ENCODE measurements at places on chromosomes 1 and 21. TPM values are rescaled to one million over a fixed set of nuclear protein-coding genes. Genes with fewer than 3 reads are reported as not detected.

DNA sequence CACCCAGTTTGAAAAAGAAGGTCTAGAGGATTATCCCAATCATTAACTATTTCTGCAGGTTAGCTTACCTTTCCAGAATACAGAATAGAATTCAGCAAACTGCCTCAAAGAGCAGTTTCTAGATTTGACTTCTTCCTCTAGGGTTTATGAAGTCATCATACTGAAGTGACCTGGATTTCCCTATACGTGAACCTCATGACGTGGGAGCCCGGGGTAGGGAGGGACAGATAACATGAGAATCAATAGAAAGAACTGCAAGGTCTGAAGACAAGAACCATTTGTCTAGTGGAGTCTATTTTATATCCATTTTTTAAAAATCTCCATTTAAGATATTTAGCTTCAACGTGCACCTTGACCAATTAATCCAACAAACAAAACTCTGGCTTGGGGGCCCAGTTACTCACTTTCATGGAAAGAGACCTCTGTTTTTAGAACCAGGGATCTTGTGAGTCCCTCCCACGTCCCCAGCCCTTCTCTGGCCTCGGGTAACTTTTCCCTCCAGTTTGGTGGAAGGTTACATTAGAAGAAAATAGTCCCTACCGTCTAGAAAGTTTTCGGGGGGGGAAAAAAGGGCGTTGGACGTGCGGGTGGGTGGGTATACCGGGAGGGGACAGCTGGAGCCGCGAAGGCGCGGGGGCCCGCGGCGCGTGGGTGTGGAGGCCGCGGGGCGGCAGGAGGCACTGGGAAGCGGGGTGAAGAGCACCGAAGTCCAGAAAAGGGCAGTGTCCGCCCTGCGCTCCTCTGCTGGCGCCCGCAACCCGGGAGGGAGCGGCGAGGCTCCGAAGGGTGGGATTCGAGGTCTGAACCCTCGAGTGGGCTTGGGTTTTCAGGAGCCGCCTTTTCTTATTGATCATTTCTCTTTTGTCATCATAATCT is 13.8 kb upstream of the POGZ start:
- no peaks in the 10 kb centered on the region for H3K36me3 ChIP-seq
- H3K4me1 ChIP-seq, result peaks cover 6% of the 10 kb centered on the region
- peak overlapping the region; percentile 54 for H3K4me3 ChIP-seq
- H3K27me3 ChIP-seq, result no peaks in the 10 kb centered on the region
- DNase-seq, result peak; percentile 49

DNA sequence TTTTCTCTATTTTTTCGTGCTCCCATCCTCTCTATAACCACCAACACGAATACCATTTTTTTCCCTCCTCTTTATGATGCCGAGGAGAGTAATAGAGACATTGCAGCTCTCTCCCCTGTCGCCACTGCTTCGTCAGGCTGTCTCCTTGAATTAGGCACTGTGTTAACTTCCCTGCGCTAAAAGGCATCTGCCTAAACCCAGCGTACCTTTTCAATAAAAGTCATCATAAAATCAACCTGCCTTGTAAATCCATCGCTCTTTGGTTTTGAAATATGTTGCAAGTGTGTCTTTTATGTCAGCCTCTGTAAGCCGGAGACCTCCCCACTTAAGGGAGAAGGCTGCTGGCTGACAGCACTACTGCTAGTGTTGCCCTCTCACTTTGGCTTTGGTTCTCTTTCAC is 8.7 kb downstream of the RNF220 start:
- H3K4me1 ChIP-seq, result peaks cover 3% of the 10 kb centered on the region
- H3K36me3 ChIP-seq, result no peaks in the 10 kb centered on the region
- no peak overlapping the region for H3K4me3 ChIP-seq
- H3K27ac ChIP-seq, result no peak overlapping the region
- peaks cover 100% of the 10 kb centered on the region for H3K27me3 ChIP-seq

The AADACL4 gene
- total RNA-seq, result not detected

The TNFRSF1B gene
- 17.3 TPM for total RNA-seq

The IFNLR1 gene
- total RNA-seq, result 12.9 TPM

GRCh38 chr1:180805316-180805715 is 107.4 kb upstream of the KIAA1614 start:
- H3K27me3 ChIP-seq, result no peaks in the 10 kb centered on the region
- H3K4me1 ChIP-seq, result no peaks in the 10 kb centered on the region

The RCSD1 gene
- total RNA-seq, result 6.1 TPM

- no peaks in the 10 kb centered on the region for H3K4me1 ChIP-seq
- no peak overlapping the region for H3K4me3 ChIP-seq
- H3K27ac ChIP-seq, result no peak overlapping the region
- no peaks in the 10 kb centered on the region for H3K27me3 ChIP-seq
- no peak for DNase-seq
Measured at GRCh38 chr1:198970916-198971315, 332.1 kb downstream of the PTPRC start.

- H3K4me3 ChIP-seq, result no peak overlapping the region
- no peak for DNase-seq
- no peaks in the 10 kb centered on the region for H3K36me3 ChIP-seq
Measured at GRCh38 chr1:21926814-21927532, 10.1 kb downstream of the HSPG2 start.

DNA sequence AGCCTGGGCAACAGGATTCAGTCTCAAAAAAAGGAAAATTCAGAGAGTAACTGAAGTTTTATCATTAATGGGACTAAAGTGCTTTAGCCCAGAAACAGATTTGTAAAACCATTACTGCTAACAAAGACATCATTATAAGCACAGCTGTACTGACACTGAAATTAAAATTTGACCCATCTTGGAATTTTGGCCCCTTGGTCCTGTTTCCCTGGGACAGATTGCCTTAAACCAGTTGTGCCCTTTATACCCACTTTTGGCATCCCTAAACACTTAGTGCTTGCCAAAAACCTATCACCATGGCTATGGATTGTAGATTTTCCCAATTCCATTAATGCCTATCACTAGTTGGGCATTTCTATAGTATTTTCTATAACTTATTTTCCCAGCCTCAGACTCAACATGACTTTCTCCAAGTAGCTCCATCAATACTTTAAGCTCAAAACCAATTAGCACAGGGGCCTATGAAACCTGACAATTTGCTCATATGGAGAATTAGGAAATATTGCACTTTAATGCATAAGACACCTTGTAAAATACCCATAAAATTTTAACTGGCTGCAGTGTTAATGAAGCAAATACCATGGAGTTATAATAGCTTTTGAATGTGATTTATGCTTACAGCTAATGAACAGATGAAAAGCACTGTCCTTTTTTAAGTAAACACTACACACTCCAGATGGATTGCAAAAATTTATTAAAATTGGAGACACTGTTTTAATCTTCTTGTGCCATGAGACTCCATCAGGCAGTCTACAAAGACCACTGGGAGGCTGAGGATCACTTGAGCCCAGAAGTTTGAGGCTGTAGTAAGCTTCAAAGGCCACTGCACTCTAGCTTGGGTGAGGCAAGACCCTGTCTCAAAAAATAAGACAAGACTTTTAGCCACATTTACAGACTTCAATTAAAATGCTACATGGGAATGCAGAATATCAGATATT is 4.3 kb downstream of the GAS5 start:
- H3K4me1 ChIP-seq, result peaks cover 23% of the 10 kb centered on the region
- H3K27ac ChIP-seq, result no peak overlapping the region
- no peaks in the 10 kb centered on the region for H3K27me3 ChIP-seq
- H3K36me3 ChIP-seq, result peaks cover 32% of the 10 kb centered on the region
- no peak for DNase-seq

The SERTAD4 gene
- total RNA-seq, result 0.60 TPM

DNA sequence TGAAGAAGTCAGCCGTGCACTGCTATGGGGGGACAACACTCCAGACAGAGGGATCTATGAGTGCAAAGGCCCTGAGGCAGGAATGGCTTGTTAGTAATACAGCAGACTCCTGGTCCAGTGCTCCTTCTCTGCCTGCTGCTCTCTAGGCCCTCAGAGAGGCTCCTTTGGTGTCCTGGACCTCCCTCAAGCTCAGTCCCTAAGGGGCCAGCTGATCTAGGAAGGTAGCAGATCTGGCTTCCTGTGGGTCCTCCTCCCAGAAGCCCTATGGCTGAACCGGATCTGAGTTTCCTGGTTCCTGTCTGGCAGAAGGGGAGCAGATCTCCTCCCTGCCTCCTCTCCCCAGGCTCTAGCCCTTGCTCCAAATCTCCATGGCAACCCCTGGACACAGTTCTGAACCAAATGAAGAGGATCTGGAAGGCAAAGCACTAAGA is at the start of gene LDLRAD2:
Gene LDLRAD2 (plus strand): TSS at position 391 of the 431 bp plus-strand sequence. CDS start 187 bp downstream, outside the sequence.
- no peak for DNase-seq
- no peaks in the 10 kb centered on the region for H3K36me3 ChIP-seq
- H3K4me1 ChIP-seq, result peaks cover 5% of the 10 kb centered on the region

GRCh38 chr21:46507562-46507961 is 48.9 kb downstream of the DIP2A start:
- H3K4me1 ChIP-seq, result no peaks in the 10 kb centered on the region
- no peaks in the 10 kb centered on the region for H3K27me3 ChIP-seq
- no peak overlapping the region for H3K27ac ChIP-seq
- H3K4me3 ChIP-seq, result no peak overlapping the region
- H3K36me3 ChIP-seq, result peaks cover 44% of the 10 kb centered on the region

The RNF186 gene
- total RNA-seq, result 10.5 TPM

DNA sequence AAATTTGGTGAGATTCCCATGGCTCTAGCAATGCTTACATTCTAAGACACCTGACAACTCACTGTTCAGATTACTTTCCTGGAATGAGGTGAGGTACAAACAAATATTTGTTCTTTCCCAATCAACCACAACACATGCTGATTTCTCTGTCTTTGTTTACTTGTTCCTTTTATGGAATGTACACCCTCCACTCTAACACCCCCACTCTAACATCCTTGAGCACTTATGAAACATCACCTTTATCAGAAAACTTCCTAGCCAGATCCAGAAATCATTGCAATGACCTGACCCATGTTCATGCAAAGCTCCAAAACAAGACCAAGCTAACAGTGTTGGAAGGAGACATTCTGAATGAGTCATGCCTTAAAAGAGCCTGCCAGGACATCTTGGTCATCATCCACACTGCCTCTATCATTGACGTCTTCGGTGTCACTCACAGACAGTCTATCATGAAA is 35.5 kb downstream of the HSD3B1 start:
- DNase-seq, result no peak
- no peaks in the 10 kb centered on the region for H3K27me3 ChIP-seq
- no peaks in the 10 kb centered on the region for H3K4me1 ChIP-seq
- H3K27ac ChIP-seq, result no peak overlapping the region

DNA sequence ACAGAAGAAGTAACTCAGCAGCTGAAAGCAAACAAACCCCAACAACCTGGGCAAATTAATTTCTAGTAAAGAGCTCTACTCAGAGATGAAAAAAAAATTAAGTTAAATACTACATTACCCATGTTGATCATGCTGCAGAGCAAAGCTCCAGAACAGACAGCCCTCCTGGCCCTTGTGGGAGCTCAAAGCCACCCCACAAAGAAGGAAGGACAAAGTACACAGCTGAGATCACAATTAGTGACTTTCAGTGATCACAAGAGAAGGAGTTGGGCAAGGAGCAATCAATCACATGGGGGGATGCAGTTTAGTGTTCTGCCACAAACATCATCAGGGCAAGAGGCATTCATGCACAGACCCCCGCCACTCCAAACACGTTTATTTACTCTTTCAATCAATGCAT is 114.2 kb downstream of the DAB1 start:
- H3K27ac ChIP-seq, result no peak overlapping the region
- DNase-seq, result no peak
- no peaks in the 10 kb centered on the region for H3K27me3 ChIP-seq
- H3K36me3 ChIP-seq, result no peaks in the 10 kb centered on the region
- H3K4me3 ChIP-seq, result no peak overlapping the region
- no peaks in the 10 kb centered on the region for H3K4me1 ChIP-seq

GRCh38 chr1:233328142-233328921 is 808 bp downstream of the MAP3K21 start:
- peak overlapping the region; percentile 84 for H3K27ac ChIP-seq
- peak; percentile 32 for DNase-seq
- no peaks in the 10 kb centered on the region for H3K36me3 ChIP-seq
- peaks cover 16% of the 10 kb centered on the region for H3K27me3 ChIP-seq

The SPRR2E gene
- total RNA-seq, result not detected

DNA sequence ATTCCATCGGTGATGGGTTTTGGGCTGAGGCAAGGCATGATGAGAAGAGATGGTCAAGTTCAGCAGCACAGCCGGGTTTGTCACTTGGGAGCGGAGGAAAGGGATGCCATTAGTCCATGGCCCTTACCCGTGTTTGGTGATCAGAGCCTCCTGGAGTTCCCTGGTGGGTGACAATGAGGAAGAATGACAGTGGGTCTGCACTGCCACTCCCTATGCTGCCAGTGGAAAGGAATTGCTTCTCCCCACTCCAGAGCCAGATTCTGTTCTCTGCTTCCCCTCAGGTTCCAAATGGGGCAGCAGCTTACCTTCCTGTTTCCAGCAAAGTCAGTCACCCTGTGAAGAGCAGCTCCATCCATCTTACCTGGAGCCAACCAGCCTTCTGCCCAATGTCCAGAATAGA is 393.1 kb downstream of the PTPRU start:
- no peak overlapping the region for H3K4me3 ChIP-seq
- H3K4me1 ChIP-seq, result no peaks in the 10 kb centered on the region
- no peak overlapping the region for H3K27ac ChIP-seq
- no peaks in the 10 kb centered on the region for H3K27me3 ChIP-seq

The DCDC2B gene
- total RNA-seq, result not detected

The PLPPR5 gene
- total RNA-seq, result not detected
